ENCODE measurements at places on chromosomes 3 and 15. TPM values are rescaled to one million over a fixed set of nuclear protein-coding genes. Genes with fewer than 3 reads are reported as not detected.

DNA sequence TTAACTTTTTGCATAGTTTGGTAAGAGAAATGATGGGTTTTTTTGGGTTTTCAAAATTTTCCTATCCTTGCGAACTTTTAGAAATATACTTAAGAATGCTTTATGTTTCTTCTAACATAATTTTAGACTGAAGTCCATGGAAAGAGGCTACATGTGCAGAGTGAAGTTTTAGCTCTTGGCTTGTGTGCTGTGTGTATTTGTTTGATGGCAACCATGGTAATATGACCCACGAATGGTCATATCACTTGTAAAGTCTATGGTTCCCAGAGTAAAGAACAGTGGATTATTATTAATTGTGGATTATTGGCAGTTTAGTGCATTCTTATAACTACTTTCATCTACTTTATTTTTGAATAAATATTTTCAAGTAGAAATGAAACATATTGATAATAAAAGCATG, 124.0 kb upstream of the GOLGA6L4 start:
- DNase-seq = no peak

DNA sequence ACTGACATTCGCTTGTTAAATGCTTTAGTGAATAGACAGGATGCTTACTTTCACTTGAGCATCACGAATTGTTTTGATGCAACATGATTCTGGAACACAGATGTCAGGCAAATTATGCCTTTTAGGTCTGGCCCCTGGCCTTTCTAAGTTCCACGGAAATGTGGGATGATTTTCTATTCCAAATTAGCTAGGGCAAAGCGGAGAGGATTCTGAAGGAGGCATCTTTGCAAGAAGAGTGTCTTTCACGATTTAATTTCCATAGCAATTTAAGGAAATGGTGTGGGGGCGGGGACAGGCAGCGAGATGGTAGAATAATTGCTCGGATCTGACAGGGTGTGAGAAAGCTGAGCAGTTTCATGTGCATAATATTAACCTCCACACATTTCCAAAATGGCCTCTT, 238.5 kb upstream of the KCNMB2 start:
- no peak for DNase-seq

GRCh38 chr3:184058029-184058428, 5.2 kb downstream of the HTR3C start:
- DNase-seq = no peak

GRCh38 chr15:77706482-77707244, 74.0 kb upstream of the LINGO1 start:
- no peak for DNase-seq

NR2E3 gene
- total RNA-seq = 0.26 TPM

ITIH3 gene
- 9.5 TPM for total RNA-seq

Measured in upper lobe of right lung (tissue), 1 donor.